ENCODE measurements at places on chromosomes 7 and 10.

- peak; percentile 80 for DNase-seq
These were observed 7.6 kb downstream of the FAM53B start for GRCh38 chr10:124736491-124737136.

DNA sequence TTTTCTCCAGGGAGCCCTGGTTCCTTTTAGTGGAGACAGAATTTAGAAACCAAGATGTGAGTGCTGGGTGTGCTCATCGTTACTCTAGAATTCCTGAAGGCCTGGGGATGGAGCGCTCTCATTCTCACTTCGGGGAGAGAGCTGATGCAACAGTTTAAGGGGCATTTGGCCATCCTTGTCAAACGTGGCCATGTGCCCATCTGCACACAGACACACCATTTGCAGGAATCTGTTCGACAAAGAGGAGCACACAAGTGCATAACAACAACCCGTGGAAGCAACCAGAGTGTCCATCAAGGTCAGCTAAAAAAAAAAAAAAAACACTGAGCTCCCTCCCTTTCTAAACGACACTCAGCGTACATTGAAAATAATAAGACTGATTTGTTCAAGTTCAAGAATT lies 23.0 kb upstream of the RET start:
- DNase-seq = no peak

- DNase-seq = no peak
These were observed 283.8 kb upstream of the LRGUK start for GRCh38 chr7:133843341-133843740.

DNA sequence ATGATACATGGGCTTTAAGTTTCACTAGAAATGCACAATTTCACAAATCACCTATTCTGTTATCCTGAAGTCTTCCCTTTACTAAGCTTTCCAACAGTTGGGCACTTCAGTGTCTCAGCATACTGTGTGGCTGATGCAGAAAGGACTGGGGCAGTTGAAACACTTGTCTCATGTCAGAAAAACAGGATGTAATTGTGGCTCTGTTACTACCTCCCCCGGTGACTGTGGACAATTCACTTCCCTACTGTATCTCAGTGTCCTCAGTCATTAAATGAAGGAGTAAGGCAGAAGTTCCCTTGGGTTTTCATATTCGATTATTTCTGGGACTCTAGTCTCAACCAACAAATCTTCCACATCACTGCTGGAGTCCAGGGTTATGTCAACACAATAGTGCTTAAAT lies 17.9 kb downstream of the ANKRD22 start:
- DNase-seq = no peak

GRCh38 chr7:106813705-106814305 lies 51.3 kb upstream of the PIK3CG start:
- peak; percentile 31 for DNase-seq

- peak; percentile 67 for DNase-seq
These were observed 497 bp downstream of the PPP2R2D start for GRCh38 chr10:131901181-131901829.

DNA sequence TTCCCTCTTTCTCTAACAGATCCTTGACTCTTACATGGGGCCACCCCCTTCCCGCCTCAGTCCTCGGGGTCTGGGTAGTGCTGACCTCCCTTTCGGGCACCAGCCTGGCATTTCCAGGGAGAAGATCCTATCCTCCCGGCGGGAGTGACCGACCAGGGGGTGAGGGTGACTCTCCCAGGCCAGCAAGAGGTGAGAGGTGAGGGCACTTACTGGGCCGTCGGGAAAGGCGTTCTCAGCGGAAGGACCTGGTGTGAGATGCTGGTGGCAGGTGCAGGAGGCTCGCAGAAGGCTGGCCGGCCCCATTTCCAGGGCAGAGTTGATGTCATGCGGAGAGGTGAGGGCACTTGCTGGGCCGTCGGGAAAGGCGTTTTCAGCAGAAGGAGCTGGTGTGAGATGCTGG lies 4.2 kb upstream of the FOXL3 start:
- no peak for DNase-seq

- no peak for DNase-seq
These were observed 41.8 kb downstream of the STK31 start for GRCh38 chr7:23751852-23752251.

GRCh38 chr7:2072042-2072441 lies 160.7 kb downstream of the MAD1L1 start:
- no peak for DNase-seq

DNA sequence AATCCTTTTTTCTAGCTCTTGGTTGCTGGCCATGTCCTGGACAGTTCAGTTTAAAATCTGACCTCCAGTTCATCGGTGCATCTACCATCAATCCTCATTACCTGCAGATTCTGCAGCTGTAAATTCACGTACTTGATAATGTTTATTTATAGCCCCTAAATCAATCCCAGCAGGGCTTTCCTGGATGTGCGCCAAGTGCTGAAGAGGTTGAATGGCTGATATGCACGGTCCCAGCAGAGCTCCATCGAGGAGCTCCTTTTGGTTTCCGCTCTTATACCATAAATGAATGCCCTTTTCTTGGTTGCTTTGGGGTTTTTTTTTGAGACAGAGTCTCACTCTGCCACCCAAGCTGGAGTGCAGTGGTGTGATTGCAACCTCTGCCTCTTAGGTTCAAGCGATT lies 91.2 kb upstream of the CCZ1B start:
- DNase-seq = no peak

DNA sequence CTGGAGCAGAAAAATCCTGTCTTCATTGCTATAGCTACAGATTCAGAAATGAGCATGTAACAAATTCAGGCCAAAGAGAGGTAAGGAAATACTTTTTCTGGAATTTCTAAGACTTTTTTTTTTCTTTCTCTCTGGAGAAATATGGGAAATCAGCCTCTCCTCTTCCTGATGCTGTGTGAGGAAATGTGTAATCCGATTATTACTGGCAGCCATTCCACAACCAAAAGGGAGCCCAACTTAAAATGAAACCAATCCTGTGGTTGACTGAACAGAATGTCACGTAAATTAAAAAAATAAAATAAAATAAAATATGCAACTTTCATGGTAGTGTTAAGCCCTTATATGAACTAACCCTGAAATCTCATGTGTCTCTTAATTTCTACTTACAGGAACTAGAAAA lies 10.7 kb upstream of the POT1 start:
- peak; percentile 28 for DNase-seq

- peak; percentile 41 for DNase-seq
These were observed 734 bp downstream of the ABCB4 start for GRCh38 chr7:87474533-87475358.

- no peak for DNase-seq
These were observed 118.9 kb downstream of the CDK14 start for GRCh38 chr7:90715067-90715466.

GRCh38 chr10:62253704-62254103 lies 14.9 kb downstream of the RTKN2 start:
- no peak for DNase-seq

GRCh38 chr7:115019882-115020605 lies 98.2 kb downstream of the MDFIC start:
- DNase-seq = no peak

- no peak for DNase-seq
These were observed 38.5 kb downstream of the AMZ1 start for GRCh38 chr7:2726316-2727018.

GRCh38 chr7:50620433-50620832 lies 55.2 kb upstream of the DDC start:
- DNase-seq = no peak

DNA sequence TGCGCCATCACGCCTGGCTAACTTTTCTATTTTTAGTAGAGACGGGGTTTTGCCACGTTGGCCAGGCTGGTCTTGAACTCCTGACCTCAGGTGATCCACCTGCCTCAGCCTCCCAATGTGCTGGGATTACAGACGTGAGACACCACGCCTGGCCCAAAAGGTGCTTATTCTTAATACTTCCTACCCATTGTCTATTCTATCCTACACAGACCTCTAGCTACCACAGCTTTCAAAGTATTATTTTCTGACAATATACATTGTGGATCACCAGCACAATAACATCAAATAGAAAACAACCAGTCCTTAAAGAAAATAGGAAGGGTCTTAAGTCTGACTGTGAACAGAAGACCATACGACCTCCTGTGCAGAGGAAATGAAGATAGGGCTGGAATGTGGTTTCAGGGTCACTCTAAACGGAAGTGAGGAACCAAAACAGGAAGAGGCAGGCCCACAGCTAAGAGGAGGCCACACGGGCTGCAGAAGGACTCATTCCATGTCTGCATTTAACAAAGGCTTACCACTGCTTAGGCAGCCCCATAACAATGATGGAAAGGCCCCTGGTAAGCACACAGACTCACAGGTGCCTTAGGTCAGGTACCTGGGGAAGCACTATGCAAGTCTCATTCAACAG lies 115.2 kb downstream of the ZFAND4 start:
- no peak for DNase-seq

GRCh38 chr10:32190890-32191491 lies 134.8 kb upstream of the KIF5B start:
- peak; percentile 43 for DNase-seq

DNA sequence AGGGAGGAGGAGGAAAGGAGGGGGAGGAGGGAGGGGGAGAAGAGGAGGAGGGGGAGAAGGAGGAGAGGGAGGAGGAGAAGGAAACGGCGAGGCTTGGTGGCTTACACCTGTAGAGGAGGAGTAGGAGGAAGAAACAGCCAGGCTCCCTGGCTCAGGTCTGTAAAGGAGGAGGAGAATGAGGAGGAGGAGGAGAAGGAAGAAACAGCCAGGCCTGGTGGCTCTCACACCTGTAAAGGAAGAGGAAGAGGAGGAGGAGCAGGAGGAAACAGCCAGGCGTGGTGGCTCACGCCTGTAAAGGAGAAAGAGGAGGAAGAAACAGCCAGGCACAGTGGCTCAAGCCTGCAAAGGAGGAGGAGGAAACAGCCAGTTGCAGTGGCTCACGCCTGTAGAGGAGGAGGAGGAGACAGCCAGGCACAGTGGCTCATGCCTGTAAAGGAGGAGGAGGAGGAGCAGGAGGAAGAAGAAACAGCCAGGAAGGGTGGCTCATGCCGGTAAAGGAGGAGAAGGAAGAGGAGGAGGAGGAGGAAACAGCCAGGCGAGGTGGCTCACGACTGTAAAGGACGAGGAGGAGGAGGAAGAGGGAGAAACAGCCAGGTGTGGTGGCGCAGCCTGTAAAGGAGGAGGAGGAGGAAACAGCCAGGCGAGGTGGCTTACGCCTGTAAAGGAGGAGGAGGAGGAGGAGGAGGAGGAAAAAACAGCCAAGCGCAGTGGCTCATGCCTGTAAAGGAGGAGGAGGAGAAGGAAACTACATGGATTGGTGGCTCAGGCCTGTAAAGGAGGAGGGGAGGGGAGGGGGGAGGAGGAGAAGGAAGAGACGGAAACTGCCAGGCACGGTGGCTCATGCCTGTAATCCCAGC lies 14.9 kb upstream of the CRCP start:
- peak; percentile 68 for DNase-seq

DNA sequence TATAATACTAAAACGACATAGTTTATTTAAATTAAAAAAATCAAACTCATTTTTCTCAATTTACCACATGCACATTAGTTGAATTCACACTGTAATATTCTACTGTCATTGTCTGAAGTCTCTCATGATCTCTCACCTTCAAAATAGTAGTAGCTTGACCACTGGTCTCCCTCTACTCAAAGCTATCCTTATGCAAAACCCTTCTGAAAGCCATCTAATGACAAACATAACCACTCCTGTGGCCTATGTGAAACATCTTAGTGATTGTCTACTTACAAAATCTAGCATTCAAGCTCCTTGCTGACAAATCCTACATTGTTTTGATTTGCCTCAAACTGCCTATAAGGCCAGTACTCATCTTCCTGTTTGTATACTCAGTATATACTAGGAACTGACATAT lies 606.0 kb upstream of the GHITM start:
- DNase-seq = no peak

DNA sequence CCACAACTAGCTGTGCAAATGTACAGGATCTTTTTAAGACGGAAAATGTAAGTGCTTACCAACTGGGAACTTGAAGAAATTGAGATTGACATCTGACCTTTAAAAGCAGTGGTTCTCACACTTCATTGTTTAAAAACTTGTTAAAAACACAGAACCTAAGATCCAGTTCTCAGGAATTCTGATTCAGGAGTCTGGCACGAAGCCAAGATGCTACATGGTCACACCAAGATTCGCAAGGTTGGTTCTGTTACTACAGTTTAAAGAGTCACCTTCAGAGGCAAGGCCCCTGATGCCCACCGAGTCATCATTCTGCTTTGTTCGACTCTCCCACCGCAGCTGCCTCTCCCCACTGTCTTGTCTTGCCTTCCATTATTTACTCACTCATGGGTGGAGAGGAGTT lies 113.3 kb downstream of the GLI3 start:
- no peak for DNase-seq

- DNase-seq = no peak
These were observed 100.1 kb downstream of the USP6NL start for GRCh38 chr10:11511321-11511720.

DNA sequence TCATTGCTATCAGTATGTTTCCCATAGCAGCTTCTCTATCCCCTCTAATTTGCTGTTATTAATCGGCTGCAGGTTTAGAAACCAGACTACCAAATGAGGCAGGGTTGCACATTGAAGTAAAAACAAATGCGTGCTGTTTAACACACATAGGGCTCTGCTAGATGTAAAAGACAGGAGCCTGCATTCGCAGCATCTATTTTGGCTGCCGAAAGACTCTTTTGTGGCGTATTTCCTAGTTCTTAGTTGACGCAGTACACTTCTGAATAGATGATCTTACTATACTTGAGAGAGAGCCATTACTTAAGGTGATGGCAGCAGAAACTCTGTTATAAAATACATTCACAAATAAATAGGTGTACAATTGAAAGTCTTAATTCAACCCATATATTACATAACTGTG lies 21.4 kb downstream of the SGCE start:
- no peak for DNase-seq

GRCh38 chr7:272631-273030 lies 17.3 kb upstream of the FOXL3 start:
- no peak for DNase-seq

- no peak for DNase-seq
These were observed 900.1 kb downstream of the TYW1 start for GRCh38 chr7:67896721-67897120.

DNA sequence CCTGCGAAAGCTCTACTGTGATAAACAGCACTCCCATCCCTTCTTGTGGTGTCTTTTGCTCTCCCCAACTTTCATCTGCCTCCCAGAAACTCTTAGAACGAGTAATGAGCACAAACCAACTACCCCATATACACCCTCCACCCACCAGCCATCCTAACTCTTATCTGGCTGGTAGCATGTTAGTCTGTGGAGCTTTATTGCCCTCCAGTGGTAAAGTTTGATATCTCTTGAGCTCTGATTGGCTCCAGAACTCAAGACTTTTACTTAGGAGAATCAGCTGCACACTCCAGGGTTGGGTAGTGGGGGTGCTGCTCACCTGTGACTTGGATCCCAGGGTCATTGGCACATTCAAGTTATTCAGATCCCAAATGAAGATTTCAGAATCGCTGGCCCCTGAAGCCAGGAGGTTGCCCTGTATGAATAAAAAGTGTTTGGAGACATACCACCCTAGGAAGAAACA lies 10.9 kb downstream of the SEC31B start:
- peak; percentile 65 for DNase-seq

GRCh38 chr10:20396701-20397100 lies 500.4 kb downstream of the NEBL start:
- DNase-seq = no peak

- DNase-seq = no peak
These were observed 1049.8 kb downstream of the SORCS1 start for GRCh38 chr10:106114656-106115186.

GRCh38 chr7:122290476-122290875 lies 14.1 kb downstream of the FEZF1 start:
- DNase-seq = no peak

GRCh38 chr10:73262105-73262730 lies 9.8 kb upstream of the MRPS16 start:
- DNase-seq = peak; percentile 43

Measured in GM03348 (cell line).